Hepatocyte (in vitro differentiated cells): ENCODE measurements at places on chromosomes 4 and X.

GRCh38 chrX:43880425-43880824 lies 1.8 kb downstream of the MAOB start:
- no peak for DNase-seq

GRCh38 chr4:23373261-23373660 lies 516.6 kb downstream of the PPARGC1A start:
- peak; percentile 76 for DNase-seq

- DNase-seq, result no peak
Observed at GRCh38 chr4:1477045-1477840, 71.0 kb upstream of the NKX1-1 start.

DNA sequence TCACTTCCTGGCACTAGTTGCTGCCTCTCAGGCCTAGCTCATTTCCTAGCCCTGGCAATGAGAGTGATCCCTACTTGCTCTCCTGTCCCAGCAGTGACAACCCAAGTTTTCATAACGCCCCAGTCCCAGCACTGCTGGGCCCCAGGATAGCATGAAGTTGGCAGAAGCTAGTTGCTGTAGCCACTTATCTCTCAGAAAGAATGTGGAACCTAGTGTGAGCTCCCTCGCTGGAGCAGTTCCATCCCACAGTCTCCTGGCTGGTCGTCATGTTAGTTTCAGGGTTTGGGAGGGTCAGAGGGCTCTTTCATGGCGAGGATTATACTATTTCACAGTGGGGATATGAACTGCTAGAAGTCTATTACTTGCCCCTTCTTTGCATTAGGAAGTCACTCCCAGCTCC lies 5.1 kb downstream of the PF4 start:
- no peak for DNase-seq

DNA sequence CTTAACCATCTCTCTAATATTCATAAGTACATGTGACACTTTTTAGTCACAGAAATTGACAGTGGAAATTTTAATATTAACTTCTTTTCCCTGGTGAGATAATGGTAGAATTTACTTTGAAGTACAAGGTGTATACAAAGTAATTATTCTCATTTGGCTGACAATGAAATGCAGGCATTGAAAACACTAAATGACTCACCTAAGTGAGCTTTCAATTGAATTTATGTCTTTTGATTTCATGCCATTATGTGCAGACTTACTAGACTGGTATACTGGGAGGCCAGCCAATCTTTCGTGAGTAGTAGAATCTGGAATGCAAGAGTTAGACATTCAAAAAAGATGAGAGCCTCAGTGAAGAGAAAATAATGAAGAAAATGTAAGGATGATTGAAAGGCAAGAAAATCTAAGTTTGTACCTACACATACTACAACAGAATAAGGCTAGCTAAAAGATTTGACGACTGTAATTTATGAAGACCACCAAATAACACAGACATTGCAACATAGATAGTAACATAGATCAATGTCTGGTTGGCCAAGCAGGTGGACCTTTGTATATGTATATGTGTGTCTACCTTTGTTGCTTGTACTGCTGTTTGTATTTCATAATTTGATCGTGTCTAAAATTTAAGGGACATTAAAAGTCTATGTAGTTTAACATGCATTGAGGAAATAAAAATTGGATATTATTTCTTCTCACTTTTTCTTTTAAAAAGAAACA lies 459.7 kb downstream of the IL15 start:
- DNase-seq, result no peak

DNA sequence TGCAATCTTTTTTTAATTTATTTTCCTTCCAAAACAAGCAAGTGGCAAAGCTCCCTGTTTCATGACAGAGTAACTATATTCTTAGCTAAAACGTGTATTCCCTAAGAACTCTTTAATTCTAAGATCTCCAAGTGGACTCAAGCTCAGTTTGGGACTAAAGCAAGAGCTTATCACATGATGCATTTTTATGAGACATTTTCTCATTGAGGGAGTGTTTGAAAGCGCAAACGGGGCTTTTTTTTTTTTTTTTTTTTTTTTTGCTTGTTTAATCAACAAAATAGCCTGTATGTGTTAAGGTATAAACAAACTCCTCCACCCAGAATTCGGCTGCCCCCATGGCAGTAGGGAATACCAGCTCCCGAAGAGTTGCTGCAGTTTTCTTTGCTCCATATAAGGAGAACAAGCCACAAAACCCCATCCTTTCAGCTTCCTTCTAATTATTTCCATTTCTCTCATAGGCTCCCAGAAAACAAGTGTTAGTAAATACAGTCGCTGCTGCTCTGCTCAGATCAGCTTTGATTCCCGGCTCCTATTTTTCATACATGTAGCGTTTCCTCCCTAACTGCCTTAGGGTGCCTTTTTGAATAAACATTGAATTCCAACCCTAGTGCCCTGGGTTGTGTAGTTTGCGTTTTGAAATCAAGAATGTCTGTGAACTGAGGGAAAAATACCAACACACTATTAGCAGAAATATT lies 669 bp upstream of the PPARGC1A start:
- DNase-seq, result no peak

GRCh38 chrX:146581981-146582712 lies 227.4 kb upstream of the CXorf51B start:
- no peak for DNase-seq

GRCh38 chr4:21873145-21873544 lies 75.4 kb downstream of the KCNIP4 start:
- no peak for DNase-seq

GRCh38 chrX:151073767-151074166 lies 90.6 kb downstream of the HMGB3 start:
- DNase-seq, result no peak

- DNase-seq, result no peak
Observed at GRCh38 chr4:145452447-145453162, 29.0 kb upstream of the SMAD1 start.

- no peak for DNase-seq
Observed at GRCh38 chr4:122914938-122915337, 7.5 kb downstream of the NUDT6 start.

GRCh38 chrX:25213611-25214010 lies 197.8 kb upstream of the ARX start:
- DNase-seq, result no peak

- no peak for DNase-seq
Observed at GRCh38 chr4:76799140-76799539, 98.8 kb downstream of the SOWAHB start.

- no peak for DNase-seq
Observed at GRCh38 chr4:3498901-3499510, 33.2 kb downstream of the LRPAP1 start.

GRCh38 chrX:123869488-123869887 lies 9.6 kb downstream of the XIAP start:
- no peak for DNase-seq

GRCh38 chrX:113412106-113412505 lies 571.5 kb upstream of the AMOT start:
- no peak for DNase-seq

- DNase-seq, result no peak
Observed at GRCh38 chrX:57918750-57919436, 8.6 kb upstream of the ZXDA start.

- no peak for DNase-seq
Observed at GRCh38 chrX:31147175-31147574, 75.3 kb upstream of the FTHL17 start.

DNA sequence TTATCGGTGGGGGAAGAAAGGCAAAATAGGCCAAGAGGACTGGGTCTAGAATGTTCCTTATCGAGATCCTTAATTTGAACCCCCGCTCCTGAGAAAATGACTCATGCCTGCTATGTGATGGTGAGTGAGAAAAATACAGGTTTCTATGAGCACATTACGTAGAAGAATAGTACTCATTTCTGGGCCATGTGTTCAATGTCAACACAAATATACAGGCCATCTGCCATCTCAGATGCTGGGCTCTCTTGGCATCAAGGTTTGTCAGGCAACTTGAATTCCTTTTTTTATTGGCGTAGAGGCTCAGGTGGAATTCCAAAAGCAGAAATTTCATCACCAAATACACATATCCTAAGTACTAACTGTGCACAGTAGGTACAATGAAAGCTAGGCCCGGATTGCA lies 81.4 kb upstream of the TRIM2 start:
- no peak for DNase-seq

DNA sequence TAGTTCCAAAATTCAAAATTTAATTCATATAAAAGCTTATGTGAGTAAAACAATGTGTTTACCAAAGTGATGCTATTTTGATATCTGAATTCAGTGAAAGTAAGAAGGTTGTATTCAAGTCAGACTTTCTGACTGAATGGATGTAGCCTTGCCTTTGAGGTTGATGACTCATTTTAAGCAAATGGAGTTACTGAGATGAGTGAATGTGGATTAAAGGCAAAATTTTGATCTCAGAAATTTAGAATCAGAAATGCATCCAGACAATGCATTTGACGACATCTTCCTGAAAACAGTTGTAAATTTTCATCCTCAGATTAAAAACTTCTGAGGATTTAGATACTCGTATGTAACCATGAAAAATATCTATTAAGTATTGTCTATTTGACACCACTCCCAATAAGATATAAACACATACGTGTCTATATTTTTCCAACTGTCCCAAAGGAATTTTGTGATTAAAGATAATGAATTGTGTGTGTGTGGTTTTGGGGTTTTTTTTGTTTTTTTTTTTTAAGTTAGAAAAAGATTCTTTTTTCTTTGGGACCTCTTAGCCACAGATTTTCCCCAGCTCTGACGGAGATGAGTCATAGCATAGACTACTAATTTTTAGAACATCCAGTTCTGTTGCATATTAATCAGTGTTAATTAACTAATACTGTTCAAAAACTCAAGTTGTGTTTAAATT lies 34.4 kb downstream of the NFKB1 start:
- DNase-seq, result no peak

- DNase-seq, result peak; percentile 56
Observed at GRCh38 chr4:76611616-76612207, 176.7 kb downstream of the SHROOM3 start.

GRCh38 chr4:6126971-6127745 lies 73.2 kb downstream of the JAKMIP1 start:
- no peak for DNase-seq

GRCh38 chr4:86338989-86339388 lies 20.9 kb downstream of the MAPK10 start:
- peak; percentile 41 for DNase-seq

DNA sequence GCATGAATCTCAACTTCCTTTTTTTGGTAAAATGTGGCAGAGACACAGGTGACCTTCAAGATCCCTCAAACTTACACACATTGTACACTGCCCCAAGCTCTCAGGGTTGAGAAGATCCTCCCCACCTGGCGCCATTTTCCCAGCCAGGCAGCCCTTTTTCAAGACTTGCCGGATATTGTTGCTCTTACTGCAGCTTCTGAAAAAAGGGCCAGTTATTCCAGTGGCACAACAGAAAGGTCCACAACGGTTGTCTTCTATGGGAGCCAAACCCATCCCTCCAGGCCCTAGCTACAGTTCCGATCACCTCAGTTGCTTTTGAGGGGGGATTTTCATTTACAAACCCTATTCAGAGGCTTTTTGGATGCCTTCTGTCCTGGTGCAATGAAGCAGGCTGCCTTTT lies 101.1 kb downstream of the CHIC2 start:
- DNase-seq, result no peak

DNA sequence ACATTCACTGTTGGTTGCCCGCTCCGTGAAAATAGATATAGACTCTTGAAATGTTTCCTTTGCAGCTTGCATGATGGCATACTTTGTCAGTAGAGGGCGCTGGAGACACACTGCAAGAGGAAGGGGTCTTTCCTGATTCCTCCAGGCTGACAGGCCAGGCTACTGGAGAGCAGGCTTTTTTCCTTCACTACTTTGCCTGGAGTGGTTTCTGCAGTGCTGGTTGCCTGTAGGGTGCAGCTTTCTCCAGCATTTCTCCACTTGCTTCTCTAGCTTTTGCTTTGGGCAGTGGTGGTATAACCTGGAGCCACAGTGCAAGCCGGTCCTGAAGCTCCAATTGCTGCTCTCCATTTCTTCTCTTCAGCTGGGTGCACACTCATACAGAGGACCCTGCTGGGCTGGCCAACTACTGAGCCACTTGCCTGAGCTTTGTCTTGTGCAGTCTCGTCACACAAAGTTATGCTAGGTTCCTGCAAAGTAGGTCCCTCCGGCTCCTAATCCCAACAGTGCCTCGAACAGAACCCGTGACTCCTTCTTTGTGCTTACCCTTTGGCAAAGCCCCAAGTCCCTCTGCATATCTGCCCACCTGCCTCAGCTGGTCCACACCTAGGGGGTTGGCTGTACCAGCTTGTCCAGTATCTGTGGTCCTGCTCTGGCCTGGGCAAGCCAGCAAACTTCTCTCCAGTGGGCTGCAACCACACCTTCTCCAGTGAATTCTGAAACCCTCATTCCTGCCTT lies 46.3 kb downstream of the RASSF6 start:
- peak; percentile 91 for DNase-seq

DNA sequence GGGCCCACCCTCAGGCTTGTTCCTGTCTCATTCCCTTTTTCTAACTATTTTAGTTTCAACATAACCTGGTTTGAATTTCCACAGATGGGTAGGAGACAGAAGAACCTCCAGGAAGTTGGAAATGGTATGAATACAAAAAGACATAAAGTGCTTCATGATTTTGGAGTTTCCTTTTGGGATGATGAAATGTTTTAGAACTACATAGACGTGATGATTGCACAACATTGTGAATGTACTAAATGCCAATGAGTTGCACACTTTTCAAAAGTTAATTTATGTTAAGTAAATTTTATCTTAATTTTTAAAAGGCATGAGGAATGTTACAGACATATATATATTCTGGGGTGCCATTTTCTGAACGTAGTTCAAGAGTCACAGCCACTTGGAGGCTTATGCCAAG lies 41.1 kb upstream of the IBSP start:
- DNase-seq, result no peak
